Testis (tissue), 5 donors: ENCODE measurements at places on chromosomes 12 and 14. TPM values are rescaled to one million over a fixed set of nuclear protein-coding genes. Genes with fewer than 3 reads are reported as not detected.

The PTPRQ gene
- 3.8 TPM for polyA plus RNA-seq

The LRRC9 gene
- polyA plus RNA-seq, result 10.1 TPM

The TNFAIP2 gene
- 92.8 TPM for polyA plus RNA-seq

The CAPZA3 gene
- polyA plus RNA-seq, result 210 TPM

The FSCB gene
- polyA plus RNA-seq, result 42.9 TPM
